Stimulated activated CD4-positive, alpha-beta T cell treated with anti-CD3 and anti-CD28 coated beads, Interleukin-1b, Interleukin-23, amount 100 ng/mL, for 1 hour (primary cell): ENCODE measurements at places on chromosomes 7 and 10.

DNA sequence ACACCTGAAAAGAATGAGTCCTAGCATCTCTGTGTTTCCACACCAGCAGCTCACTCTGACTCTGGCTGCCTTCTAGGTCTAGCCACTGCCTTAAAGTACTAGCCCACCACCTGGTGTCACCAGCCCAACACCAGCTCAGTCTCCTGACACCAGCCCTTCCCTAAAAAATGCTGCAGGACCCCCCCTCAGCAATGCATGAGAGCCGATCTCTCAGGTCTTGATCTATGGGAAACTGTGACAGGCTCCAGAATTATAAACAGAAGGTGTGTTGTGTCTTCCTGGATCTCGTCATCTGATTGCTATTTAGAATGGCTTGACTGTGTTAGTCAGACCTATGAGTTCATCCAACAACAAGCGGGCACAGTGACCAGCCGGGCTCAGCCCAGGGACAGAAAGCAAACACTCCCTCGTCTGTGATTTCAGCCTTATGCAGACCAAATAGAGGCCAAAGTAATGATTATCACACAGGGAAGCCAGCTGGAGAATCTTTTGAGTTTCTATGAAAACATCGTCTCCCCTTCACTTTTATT, 66.6 kb downstream of the CUBN start:
- no peak for DNase-seq

DNA sequence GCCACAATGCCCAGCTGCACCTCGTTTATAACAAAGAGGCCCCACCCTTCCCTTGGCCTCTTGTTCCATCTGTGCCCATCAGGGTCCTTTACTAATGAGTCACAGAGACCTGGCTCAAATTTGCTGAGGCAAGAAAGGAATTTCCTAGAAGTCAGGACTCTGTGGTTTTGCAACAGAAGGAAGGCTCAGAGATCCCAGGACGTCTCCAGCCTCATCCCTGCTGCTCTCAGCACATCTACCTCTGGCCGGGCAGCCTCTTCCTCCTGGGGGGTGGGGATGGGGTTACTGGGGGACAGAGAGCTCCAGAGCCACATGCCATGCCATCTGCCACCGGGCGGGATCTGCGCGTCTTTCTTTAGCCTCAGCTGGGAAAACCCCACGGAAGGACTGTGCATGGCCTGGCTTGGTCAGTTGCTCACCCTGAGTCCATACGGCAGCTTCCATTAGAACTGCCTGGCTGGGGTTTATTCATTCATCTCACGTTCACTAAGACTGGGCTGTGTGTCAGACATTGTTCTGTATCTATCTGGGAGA, 41.9 kb upstream of the PSMG3 start:
- no peak for DNase-seq

DNA sequence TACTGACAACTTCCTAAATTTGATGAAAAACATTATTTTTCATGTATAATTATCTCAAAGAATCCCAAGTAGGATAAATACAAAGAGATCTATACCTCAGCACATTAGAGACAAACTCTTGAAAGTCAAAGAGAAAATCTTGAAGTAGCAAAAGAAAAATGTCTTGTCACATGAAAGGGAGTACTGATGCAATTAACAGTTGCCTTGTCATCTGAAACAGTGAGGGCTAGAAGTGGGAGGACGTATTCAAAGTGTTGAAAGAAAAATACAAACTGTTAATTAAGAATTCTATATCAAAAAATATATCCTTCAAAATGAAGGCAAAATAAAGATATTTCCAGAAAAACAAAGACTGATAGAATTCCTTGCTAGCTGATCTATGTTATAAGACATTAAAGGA, 35.5 kb upstream of the ARHGAP22 start:
- DNase-seq = no peak

DNA sequence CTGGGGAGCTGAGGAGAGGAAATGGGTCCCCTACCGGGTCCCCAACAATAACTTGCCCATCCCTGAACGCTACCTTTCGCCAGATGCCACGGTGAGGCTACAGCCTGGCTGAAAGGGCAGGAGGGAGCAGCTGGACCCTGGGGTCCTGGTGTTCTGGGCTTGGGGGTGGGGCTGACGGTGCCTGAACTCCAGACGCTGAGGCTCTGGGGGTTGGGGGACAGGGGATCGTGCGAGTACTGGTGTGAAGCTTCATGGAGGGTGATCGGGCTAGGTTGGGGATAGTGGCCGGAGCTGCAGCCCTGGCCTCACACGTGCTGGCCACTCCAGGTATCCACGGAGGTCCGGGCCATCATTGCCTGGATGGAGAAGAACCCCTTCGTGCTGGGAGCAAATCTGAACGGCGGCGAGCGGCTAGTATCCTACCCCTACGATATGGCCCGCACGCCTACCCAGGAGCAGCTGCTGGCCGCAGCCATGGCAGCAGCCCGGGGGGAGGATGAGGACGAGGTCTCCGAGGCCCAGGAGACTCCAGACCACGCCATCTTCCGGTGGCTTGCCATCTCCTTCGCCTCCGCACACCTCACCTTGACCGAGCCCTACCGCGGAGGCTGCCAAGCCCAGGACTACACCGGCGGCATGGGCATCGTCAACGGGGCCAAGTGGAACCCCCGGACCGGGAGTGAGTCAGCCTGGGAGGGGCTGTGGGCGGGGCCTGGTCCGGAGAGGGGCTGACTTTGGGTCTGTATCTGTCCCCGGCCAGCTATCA, 8.3 kb downstream of the AEBP1 start:
- DNase-seq = no peak

DNA sequence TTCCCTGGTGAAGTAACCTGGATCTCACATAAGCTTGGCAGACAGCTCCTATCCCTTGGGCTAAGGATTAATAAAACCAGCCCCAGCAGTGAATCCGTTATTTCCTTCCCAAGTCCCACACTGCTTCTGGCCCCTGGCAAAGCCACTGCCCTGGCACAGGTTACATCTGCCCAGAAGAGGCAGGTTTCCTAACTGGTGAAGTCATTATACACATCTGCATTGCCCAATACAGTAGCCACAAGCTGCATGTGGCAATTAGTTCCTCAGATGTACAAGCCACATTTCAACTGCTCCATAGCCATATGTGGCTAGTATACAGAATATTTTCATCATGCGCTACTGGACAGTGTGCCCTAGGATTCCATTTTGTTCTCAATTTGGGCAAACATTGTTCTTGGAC, 273.0 kb downstream of the GRM8 start:
- no peak for DNase-seq

- no peak for DNase-seq
These were observed 47.5 kb downstream of the TASOR2 start for GRCh38 chr10:5732141-5732540.

GRCh38 chr7:101915000-101915399, 97.6 kb downstream of the CUX1 start:
- no peak for DNase-seq

DNA sequence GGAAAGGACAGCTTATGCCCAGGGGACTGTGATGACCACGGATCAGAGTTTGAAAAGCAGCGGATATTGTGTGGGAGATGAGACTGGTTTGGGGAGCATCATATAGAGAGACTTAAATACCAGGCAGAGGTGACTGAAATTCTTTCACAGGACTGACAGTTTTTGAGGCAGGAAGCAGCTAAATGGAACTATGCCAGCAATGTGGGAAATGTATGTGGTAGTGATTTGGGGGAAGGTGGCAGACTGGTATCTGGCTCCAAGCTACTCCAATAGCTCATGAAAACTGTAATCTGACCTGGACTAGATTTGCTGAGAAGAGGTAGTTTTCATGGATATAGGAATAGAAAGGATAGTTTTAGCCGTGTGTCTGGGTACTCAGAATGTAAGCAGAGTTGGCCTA, 592.6 kb downstream of the REEP3 start:
- no peak for DNase-seq
